ENCODE measurements at places on chromosomes 4 and X.

GRCh38 chr4:140256335-140256734 is 102.4 kb upstream of the MAML3 start:
- peak; percentile 50 for DNase-seq

DNA sequence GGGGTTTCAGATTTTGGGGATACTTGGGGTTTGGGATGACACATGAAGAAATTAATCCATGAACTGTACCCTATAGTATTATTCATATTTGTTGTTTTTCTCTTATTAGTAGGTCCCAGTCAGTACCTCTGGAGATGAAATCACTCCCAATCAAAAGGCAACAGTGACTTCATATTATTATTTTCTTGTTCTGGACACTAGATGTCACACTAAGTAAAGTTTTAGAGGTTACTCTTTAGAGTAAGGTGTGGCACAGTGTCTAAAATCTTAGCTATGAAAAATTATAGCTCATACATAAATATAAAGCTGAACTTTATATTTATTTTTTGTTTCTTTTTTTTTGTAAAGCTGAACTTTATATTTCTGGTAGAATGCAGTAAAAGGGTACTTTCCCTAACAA is 35.1 kb downstream of the FAM114A1 start:
- DNase-seq, result no peak

GRCh38 chr4:119087121-119087520 is 48.5 kb upstream of the MYOZ2 start:
- DNase-seq, result no peak

- no peak for DNase-seq
These were observed 1.0 kb upstream of the STARD8 start for GRCh38 chrX:68646421-68646820.

GRCh38 chrX:3143043-3143799 is 102.0 kb downstream of the ARSF start:
- DNase-seq, result no peak

GRCh38 chrX:135315864-135316263 is 6.6 kb downstream of the ETDC start:
- no peak for DNase-seq

DNA sequence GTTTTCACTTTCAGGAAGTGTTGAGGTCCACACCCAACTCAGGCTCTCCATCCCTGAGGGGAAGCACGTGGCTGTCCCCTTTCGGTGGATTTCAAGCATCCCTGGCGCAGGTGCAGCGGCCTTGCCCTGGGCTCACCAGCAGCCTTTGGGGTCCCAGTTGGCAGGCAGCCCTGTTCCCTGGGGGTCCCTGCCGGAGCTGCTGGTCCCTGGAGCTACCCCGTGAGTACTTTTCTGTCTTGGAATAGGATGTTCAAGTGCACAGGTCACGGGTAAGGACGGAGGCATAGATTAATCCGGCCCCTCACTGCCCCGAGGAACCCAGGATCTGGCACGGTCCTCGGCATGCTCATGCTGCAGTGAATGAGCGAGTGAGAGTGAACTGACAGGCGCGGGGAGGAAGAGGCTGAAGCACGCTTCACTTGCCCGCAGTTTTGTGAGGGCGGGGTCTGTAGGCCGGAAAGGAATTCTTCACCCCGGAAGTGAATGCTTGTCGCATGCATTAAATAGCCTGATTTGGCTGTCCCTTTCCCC is 117.2 kb upstream of the FAT1 start:
- DNase-seq, result no peak

DNA sequence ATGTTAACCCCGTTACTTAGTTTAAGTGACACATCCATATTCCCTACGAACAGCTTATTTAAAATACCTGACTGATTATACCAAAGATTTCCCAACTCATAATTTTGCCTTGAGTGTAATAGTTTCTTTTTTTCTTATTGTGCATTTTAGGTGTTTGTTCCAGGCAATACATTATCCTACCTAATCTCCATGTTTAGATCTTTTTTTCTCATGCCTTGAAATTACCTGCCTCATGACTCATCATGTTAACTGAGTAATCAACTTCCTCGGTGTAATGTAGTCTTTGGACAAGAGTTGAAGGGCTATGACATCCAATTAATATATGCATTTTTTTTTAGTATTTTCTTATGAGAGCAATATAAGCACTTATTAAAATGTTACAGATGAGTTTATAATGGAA is 228.7 kb upstream of the ANKRD50 start:
- DNase-seq, result no peak

DNA sequence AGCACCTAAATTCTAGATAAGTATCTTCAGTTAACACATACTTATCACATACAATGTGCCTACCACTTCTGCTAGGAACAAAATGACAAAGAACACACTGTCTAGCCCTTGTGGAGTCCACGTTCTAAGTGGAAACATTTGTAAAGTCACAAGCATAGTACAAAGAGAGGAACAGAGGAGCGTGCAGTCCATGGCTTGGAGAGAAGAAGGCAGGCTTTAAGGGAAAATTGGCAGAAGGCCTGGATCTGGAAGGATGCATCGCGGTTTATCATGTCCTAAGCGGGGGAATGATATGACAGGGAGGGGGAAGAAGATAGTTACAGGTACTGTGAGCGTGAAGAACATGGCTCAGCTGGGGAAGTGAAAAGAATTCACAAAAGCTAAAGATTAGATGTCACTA is 218.0 kb downstream of the PRDM5 start:
- DNase-seq, result no peak

DNA sequence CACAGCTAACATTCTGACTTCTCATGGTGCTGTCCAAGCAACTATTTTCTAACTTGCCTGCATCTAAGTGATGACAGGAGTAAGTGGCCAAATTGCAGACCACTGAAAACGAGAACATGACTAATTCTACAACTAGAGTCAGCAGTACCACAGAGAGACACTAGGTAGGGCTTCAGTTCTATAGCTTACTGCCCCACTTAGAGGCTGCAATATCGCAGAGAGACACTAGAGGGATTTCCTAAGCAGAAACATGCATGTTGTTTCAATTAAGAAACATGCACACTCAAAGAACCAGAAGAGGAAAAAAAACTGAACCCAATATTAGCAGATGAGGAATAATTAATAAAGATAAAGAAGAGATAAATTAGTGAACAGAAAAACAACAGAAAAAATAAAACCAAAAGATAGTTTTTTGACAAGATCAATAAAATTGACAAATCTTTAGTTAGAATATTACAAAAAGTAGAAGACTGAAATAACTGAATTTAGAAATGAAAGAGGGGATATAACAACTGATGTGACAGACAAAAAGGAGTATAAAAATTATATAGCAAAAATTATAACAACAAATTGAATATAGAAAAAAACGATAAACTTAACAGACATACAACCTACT is 100.8 kb downstream of the SPIN4 start:
- peak; percentile 49 for DNase-seq

- DNase-seq, result peak; percentile 99
These were observed 215.2 kb upstream of the PSAPL1 start for GRCh38 chr4:7649741-7650531.

DNA sequence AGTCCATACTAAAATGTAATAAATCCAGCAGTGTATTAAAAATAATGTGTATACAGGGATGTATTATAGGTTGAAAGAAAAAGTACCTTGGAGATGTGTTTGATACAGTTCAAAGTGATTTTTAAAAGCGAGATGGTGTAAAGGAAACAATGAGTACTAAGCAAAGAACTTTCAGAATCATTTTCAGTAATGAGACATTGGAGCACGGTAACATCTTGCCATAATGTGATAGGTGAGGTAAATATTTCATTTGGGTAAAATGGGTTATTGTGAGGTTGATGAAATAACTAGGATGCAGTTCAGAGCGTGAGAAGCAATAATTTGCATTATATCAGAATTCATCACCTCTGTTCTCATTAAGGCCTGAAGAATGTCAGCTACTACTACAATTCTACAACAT is 25.9 kb downstream of the EIF2S3 start:
- DNase-seq, result no peak

GRCh38 chrX:48806081-48806480 is 4.2 kb downstream of the HDAC6 start:
- DNase-seq, result no peak

DNA sequence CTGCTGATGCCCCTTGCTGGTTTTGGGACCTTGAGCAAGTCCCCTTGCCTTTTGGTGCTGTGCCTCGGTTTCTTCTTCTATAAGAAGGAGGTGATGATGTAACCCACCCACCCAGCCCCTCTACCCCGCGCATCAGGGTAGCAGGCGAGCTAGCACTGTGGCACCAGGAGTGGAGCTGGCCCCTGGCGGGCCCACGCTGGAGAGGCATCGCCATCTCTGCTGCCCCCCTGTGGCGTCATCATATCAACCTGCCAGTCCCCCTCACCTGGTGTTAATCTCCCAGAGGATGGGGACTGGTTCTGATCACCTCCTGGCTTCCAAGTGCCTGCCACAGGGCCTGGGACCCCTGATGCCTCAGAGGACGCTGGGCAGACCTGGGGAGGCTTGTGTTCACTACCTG is 6.3 kb upstream of the SORCS2 start:
- no peak for DNase-seq

GRCh38 chr4:168791376-168791775 is 218.7 kb downstream of the CBR4 start:
- no peak for DNase-seq

DNA sequence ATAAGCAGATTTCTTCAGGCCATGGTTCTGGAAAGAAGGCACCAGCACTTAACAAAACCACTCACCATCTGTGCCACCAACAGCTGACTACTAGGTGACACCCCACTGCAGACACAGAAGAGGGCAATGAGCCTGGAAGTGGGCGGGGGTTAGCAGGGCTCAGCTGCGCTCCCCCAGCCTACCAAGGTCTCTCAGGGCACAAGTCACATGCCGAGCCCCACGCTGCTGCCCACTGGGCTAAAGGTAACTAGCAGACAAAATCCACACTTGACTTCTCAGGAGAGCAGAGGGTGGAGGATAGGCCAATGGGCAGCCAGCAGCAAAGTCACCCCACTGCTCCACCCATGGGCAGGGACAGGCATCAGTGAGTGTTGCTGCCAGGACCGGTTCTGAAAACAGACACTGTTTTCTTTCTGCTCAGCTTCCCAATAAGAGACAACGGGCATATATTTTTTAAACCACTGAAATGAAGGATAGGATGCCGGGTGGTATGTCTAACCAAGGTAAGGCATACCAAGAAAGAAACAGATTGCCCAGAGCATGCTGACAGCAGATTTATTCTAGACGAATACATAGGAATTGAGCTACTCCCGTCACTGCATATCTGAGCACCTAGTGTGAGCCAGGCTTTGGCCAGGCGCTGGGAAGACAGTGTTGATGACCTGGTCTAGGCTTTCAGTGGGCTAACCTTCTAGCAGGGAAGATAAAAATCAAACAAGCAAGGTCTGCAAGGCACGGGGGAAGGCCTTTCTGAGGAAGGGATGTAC is 20.1 kb downstream of the ACSL1 start:
- DNase-seq, result no peak

- DNase-seq, result no peak
These were observed 39.9 kb downstream of the SEPSECS start for GRCh38 chr4:25120146-25120940.

- no peak for DNase-seq
These were observed 4.7 kb upstream of the AMMECR1 start for GRCh38 chrX:110322603-110323002.

DNA sequence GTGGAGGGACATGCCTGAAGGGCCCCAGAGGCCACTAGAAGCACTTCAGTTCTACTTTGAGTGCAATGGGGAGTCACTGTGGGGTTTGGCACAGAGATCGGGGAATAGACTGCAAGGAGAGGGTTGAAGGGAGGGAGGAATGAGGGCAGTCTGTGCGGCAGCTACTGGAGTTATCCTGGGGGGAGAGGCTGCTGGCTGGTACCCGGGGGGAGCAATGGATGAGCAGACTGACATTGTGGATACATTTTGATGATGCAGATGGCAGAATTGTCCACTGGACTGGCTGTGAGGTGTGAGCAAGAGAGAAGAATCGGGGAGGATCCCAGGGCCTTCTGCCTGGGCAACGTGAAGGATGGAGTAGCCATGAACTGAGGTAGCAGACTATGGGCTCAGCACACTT is 2.8 kb upstream of the MAMLD1 start:
- no peak for DNase-seq

DNA sequence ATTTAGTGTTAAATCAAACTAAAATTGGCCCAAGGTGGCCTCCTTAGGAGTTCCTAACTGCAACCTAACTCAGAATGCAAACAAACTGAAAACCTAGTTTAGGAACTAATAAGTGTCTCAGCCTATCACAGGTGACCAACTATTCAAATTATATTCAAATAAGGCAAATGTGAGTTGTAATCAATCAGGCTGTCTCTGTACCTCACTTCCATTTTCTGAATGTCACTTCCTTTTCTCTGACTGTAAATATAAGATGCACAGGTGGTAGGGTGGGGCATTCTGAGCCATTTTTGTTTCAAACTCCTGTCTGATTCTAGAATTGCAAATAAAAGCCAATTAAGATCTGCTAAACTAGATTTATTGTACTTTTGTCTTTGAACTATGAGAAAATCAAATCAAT is 401.5 kb downstream of the PPP3CA start:
- DNase-seq, result no peak

DNA sequence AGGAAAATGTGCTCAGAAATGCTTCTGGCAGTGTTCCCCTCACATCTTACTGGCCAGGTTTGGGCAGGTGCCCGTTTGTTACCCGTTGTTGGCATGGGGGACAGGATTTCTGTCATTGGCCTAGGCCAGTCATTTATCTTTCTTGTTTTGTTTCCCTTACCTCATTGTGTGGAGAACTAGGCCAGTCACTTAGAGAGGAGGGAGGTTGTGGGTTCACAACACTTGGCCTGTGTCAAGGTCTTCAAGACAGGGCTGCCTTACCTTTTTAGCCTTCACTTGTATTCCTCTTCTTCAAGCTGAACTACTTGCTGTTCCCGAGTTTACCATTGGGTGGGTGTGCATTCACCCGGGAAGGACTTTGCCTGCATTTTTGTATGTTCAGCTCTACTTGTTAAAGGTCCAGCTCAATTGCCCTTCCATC is 17.7 kb downstream of the SNX25 start:
- no peak for DNase-seq

- no peak for DNase-seq
These were observed 417.0 kb downstream of the AFF2 start for GRCh38 chrX:148917441-148917840.

DNA sequence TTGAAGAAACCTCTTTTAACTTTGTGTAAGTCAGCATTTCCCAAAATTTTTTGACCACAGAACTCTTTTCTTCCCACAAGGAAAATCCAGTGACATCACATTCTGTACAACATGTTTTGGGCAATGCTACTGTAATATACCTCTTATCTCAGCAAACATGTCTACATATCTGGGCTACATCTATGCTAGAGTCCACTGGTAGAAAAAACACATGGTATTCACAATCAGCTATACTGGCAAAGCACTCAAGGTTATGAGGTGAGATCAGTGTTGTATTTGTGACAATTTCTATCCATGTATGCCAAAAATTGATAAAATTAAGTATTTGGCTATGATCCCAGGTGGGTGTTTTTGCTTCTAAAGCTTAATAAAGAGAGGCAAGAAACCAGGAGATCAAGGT is 98.0 kb downstream of the ATP11C start:
- DNase-seq, result no peak

Data from HS-5 (cell line).